Myocyte (in vitro differentiated cells): ENCODE measurements at places on chromosomes 11 and 22. TPM values are rescaled to one million over a fixed set of nuclear protein-coding genes. Genes with fewer than 3 reads are reported as not detected.
A peak's percentile ranks its signal among the peaks of the same experiment; 100 is the strongest.

DNA sequence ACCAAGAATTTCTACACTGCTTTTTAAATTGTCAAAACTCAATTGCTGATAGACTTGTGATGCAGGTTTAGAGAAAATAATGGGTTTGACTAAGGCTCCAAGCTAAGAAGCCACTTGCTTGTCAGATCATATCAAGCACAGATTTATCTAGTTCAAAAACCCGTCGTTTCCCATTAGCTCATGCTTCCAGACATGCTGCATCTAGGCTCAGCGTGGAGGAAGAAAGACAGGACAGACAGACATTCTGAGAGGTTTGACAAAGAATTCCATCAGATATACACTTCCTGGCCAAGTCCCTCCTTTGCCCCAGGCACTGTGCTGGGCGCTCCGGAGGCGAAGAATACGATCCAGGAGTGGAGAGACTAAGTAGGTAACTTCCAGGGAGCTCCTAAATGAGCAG lies 76.8 kb downstream of the KCNC1 start:
- DNase-seq = no peak

MS4A1 gene
- not detected in 2 replicates for total RNA-seq

LMO2 gene
- total RNA-seq = 8.5 and 10.6 TPM in 2 replicates

- no peak for DNase-seq
Measured at GRCh38 chr22:39384750-39385480, 14.7 kb upstream of the TAB1 start.

GRCh38 chr11:115707180-115707905 lies 203.1 kb upstream of the CADM1 start:
- peak; percentile 13 for DNase-seq

UPB1 gene
- total RNA-seq = 0.31 TPM in 1 of 2 replicates, not detected in the other

DNA sequence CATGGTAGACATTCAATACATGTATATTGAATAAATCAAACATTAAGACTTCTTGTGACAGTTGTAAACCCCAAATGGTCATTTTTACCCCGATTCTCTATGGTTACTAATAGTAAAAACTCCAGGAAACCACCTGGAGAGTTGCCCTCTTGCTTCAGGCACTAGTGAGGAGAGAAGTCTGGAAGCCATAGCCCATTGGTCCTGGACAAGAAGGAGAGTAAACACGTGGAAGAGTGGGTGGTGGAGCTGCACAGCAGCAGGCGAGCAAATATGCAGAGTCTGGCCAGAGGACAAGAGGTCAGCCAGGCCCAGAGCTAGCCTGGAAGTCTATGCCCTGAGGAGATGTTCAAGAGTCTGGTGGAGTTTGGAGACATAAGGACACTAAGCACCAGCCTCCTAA lies 17.7 kb downstream of the DCHS1 start:
- no peak for DNase-seq

DNA sequence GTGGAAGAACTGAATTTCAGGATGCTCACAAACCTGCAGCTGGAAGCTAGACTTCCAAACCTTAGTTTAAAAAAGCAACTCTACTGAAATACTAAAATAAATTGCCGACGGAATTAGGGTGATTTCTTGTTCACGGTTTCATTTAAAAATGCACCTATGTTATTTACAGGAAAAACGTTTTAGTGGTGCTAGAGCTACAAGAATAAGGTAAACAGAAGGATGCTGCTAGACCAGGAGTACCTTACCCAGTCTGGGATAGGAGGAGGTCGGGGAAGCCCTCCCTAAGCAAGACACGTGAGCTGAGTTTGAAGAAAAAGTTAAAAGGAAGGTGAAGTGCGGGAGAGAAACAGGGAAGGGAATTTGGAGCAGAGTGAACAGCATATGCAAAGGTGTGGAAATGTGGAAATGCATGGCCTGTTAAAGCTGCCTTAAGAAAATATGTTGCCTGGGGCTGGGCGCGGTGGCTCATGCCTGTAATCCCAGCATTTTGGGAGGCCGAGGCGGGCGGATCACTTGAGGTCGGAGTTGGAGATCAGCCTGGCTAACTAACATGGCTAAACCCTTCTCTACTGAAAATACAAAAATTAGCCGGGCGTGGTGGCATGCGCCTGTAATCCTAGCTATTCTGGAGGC lies 1.4 kb upstream of the FTH1 start:
- DNase-seq = no peak
